ENCODE measurements at places on chromosomes 12 and 14.

- DNase-seq = no peak
Measured at GRCh38 chr12:57718641-57719528, 19.7 kb downstream of the AGAP2 start.

- DNase-seq = no peak
Measured at GRCh38 chr12:84658877-84659276, 253.7 kb downstream of the SLC6A15 start.

DNA sequence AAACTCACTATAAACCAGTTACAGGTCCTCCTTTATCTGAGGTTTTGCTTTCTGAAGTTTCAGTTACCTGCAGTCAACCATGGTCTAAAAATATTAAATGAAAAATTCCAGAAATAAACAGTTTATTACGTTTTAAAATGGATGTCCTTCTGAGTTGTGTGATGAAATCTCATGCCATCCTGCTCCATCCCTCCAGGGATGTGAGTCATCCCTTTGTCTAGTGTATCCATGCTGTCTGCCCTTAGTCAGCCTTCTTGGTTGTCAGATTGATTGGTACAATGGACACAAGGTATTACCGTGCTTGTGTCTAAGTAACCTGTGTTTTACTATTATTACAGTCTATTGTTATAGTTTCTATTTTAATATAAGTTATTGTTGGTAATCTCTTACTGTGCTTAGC, 328.3 kb downstream of the APAF1 start:
- peak; percentile 37 for DNase-seq

GRCh38 chr12:93297032-93297431, 80.7 kb upstream of the NUDT4 start:
- DNase-seq = no peak

GRCh38 chr12:103093499-103094106, 136.1 kb downstream of the ASCL1 start:
- no peak for DNase-seq

- no peak for DNase-seq
Measured at GRCh38 chr12:87315-87714, 20.7 kb downstream of the IQSEC3 start.

DNA sequence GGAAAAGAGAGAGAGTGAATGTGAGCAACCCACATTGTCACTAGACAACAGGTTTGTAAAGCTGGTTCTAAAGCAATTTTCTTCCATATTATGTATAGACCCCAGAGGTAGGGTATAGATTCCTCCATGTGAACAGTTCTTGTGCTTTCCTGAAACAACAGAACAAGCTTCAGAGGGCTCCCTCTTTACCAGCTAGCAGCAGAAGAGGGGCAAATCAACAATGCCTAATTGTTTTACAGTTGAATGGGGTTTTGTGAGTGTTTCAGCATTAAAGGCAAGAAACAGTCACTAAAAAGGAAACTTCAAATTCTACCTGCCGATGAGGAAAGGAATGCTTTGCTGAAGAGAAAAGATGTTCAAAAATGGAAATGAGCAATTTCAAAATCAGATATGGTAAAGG, 341.2 kb upstream of the KITLG start:
- DNase-seq = no peak

DNA sequence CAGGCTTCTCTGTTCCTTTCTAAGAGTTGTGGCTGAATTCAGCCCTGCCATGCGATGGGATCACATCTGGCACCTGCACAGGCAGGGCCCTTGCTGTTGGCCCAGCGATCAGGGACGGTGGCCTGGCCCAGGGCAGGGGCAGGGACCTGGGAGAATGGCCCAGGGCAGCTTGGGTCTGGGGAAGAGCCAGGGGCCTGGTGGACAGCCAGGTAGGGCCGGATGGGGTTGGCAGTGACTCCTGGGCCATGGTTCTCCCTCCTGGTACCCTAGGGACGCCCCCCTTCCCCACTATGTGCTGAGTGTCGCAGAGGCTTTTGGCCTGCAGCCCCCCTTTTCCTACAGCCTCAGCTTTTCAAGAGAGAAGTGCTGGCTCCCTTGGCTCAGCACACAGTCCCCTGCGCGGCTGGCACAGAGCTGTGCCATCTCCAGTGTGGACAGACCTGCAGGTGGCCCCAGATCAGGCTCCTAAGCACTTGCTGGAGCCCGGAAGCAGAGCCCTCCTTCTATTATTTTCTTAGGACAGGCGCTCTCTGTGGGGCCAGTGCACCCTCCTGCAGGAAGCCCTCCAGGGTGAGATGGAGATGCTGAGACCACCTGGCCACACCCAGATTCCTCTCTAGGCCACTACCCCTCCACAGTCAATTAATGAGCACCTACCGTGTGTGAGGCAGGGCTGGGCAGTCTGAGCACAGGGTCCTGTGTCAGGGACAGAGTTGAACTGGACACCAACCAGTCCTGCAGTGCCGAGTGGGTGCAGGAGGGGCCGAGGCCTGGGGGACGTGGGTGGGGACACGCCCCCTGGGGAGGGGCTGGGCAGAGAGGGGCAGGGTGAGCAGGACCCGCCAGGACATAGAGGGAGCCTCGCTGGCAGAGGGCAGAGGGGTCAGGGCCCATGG, 267.6 kb downstream of the ADGRD1 start:
- DNase-seq = no peak

DNA sequence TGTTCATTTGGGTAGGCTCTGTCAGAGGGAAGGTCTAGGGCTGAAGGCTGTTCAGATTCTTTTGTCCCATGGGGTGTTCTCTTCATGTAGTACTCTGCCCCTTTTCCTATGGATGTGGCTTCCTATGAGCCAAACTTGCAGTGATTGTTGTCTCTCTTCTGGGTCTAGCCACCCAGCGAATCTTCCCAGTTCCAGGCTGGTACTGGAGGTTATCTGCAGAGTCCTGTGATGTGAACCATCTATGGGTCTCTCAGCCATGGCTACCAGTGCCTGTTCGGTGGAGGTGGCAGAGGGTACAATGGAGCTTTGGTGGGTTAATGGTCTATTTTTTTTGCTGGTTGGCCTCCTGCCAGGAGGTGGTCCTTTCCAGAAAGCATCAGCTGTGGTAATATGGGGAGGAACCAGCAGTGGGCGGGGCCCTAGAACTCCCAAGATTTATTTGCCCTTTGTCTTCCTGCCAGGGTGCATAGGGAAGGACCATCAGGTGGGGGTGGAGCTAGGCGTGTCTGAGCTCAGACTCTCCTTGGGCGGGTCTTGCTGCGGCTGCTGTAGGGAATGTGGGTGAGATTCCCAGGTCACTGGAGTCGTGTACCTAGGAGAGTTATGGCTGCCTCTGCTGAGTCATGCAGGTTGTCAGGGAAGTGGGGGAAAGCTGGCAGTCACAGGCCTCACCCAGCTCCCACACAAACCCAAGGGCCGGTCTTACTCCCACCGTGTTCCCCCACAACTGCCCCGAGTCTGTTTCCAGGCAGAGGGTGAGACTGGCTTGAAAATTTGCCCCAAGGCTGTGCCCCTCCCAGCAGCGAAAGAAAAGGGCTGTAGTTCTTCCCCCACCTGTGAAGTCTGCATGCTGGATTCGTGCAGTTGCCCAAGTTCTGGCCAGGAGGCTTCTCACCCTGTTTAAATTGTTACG, 17.5 kb downstream of the MTRFR start:
- DNase-seq = peak; percentile 69

GRCh38 chr12:132264086-132265010, 65.0 kb downstream of the GALNT9 start:
- no peak for DNase-seq

Data from HCT116 (cell line).